ENCODE measurements at places on chromosomes 6 and 20. TPM values are rescaled to one million over a fixed set of nuclear protein-coding genes. Genes with fewer than 3 reads are reported as not detected.

Gene ABCF1
- 45.6 TPM for total RNA-seq

Gene BIRC7
- not detected for total RNA-seq

Gene HMGCLL1
- not detected for total RNA-seq

Gene TNNC2
- total RNA-seq, result 1.4 TPM

Gene PNLDC1
- 0.65 TPM for total RNA-seq

Gene EYA2
- total RNA-seq, result 1.8 TPM

Gene CALHM5
- total RNA-seq, result 3.1 TPM

Gene SPTLC3
- 48.1 TPM for total RNA-seq

Gene HINT3
- 21.4 TPM for total RNA-seq

Gene TREML2
- not detected for total RNA-seq

Gene NAA20
- 45.2 TPM for total RNA-seq

Gene RIPPLY2
- under 0.01 TPM for total RNA-seq

Gene EBF4
- total RNA-seq, result 0.76 TPM

Gene TPX2
- total RNA-seq, result 52.8 TPM

Gene ALDH5A1
- total RNA-seq, result 5.0 TPM

Gene BTNL2
- total RNA-seq, result not detected

Gene MYLK4
- total RNA-seq, result 0.97 TPM

Gene CRISP2
- total RNA-seq, result not detected

Gene SLC44A4
- total RNA-seq, result 0.22 TPM

Gene SULF2
- 48.5 TPM for total RNA-seq

Gene OPRM1
- total RNA-seq, result not detected

Gene ADGRF4
- not detected for total RNA-seq

Gene SLCO4A1
- total RNA-seq, result 0.13 TPM

Gene IL20RA
- total RNA-seq, result 0.26 TPM

Gene PTCRA
- total RNA-seq, result not detected

Gene KCNQ5
- total RNA-seq, result 55.2 TPM

Gene NRSN1
- not detected for total RNA-seq

Gene MUC22
- not detected for total RNA-seq

Gene SPATA25
- total RNA-seq, result 0.76 TPM

Gene ID1
- 364 TPM for total RNA-seq

Gene RBPJL
- not detected for total RNA-seq

Gene C6orf120
- total RNA-seq, result 48.7 TPM

Gene MLN
- total RNA-seq, result not detected

Gene TRPC4AP
- 88.6 TPM for total RNA-seq

Gene BFSP1
- 1.3 TPM for total RNA-seq

Gene SPAG4
- 7.3 TPM for total RNA-seq

Gene HSPA12B
- 0.22 TPM for total RNA-seq

Gene OVOL2
- total RNA-seq, result not detected

Gene BTN1A1
- not detected for total RNA-seq

Gene ANKEF1
- total RNA-seq, result 1.9 TPM

Gene EDN3
- not detected for total RNA-seq

Gene ADGB
- total RNA-seq, result not detected

Gene STK35
- total RNA-seq, result 16.4 TPM

Gene LAMA2
- total RNA-seq, result 30.3 TPM

Gene PLTP
- total RNA-seq, result 18.3 TPM

Gene LY6G6F
- total RNA-seq, result not detected

Gene OARD1
- 11.9 TPM for total RNA-seq

Gene MOG
- not detected for total RNA-seq

Gene GPX5
- total RNA-seq, result not detected

Gene SAMD3
- 0.39 TPM for total RNA-seq

Gene CST2
- total RNA-seq, result not detected

Gene REM1
- total RNA-seq, result 0.76 TPM

Gene GDAP1L1
- 0.13 TPM for total RNA-seq

Gene BICRAL
- 14.1 TPM for total RNA-seq

Gene TASP1
- 27.4 TPM for total RNA-seq

Gene BMP7
- not detected for total RNA-seq

Gene AVP
- not detected for total RNA-seq
